SHP77 (cell line): ENCODE measurements at places on chromosomes 2 and 18.

DNA sequence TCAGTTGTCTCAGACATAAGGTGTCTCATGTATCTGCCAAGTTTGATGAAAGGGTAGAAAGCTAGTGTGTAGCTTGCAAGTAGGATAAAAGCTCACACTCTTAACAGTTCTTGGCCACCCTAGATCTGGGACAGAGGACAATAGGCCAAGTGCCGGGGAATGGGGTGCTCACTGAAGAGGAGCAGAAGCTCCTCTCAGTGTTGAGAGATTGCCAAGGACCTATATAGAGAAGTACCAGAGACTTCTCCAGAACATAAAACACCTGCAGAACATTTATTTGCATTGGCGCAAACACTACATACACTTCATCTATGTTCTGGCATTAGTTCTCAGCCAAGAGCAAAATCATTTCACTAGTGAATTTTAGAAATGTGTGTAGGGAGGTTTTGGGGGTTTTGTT is 2.9 kb upstream of the GTF3C3 start:
- DNase-seq = no peak

- DNase-seq = no peak
Measured at GRCh38 chr2:27572998-27573429, 9.8 kb upstream of the ZNF512 start.

GRCh38 chr2:130341562-130342019 is 1.1 kb upstream of the IMP4 start:
- peak; percentile 30 for DNase-seq

DNA sequence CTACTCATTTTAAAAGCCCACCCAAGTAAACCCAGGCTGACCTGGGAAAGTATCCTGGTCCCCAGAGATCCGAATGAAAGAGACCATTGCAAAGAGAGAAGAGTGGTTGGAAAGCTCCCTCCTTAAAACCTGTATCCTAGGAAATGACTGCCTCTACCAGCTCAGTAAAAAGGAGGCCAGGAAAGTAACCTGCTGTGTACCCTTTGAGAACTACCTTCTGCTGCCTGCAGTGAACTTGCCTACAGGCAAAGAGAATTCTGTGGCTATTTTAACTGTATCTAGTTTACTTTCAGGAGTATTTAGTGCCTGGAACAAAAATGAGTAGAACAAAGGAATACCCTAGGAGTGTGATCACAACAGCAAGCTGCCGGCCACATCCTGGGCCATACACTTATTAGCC is 641.7 kb upstream of the NRXN1 start:
- no peak for DNase-seq

DNA sequence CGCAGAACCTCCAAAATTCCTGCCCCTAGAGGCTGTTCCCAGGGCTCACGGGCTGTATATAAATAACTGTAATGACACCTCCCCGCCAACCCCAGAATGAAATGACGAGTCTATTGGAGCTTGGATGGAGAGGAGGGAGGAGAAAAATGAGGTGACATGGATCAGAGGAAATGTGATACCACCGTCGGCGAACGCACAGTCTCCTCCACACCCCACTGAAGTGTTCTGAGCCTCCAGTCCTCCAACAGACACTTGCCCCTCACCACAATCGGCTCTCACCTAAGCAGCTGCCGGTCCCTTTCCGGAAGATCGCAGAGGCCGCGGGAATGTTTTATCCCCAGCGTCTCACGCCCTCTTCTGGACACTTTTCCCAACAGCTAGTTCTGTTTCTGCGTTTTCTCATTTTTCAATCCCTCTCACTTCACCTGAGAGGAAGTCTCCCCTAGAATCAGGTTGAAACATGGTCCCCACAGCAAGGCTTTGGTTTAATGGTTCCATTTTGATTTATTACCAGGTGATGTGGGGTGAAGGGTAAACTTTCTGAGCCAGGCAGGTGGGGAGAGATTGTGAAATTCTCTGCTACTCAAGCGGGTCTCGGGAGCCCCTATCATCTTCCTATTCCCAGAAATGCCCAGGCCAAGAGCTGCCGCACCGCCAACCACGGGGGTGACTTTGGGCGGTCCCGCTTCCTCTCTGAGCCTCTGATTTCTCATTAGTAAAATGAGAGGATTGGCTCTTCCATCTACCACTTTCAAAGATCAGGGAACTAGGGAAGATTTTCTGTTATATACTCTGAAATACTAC is 9.1 kb upstream of the MYO5B start:
- DNase-seq = peak; percentile 49
